EL (cell line): ENCODE measurements at places on chromosomes 7 and 10.

GRCh38 chr10:103193820-103194529 is 903 bp upstream of the NT5C2 start:
- DNase-seq: no peak

DNA sequence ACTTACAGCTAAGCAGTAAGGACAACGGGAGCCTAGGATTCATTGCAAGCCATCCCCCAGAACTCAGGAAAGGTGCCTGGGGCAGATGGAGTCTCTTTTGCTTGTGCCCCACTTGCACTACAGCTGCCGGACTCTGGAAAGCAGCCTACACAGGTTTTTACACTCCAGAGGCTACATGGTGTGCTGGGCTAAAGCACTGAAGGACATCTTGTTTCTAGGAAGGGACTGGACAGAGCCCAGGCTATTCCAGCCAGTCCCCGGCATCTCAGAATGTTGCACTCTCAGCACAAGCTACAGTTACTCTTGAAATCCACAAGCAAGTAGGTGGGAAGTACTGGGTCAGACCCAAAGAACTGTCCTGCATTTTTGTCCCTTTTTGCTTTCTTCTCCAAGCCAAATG is 333.1 kb downstream of the TNS3 start:
- no peak for DNase-seq

- DNase-seq: no peak
These were observed 415.5 kb upstream of the SORCS1 start for GRCh38 chr10:107579970-107580369.

DNA sequence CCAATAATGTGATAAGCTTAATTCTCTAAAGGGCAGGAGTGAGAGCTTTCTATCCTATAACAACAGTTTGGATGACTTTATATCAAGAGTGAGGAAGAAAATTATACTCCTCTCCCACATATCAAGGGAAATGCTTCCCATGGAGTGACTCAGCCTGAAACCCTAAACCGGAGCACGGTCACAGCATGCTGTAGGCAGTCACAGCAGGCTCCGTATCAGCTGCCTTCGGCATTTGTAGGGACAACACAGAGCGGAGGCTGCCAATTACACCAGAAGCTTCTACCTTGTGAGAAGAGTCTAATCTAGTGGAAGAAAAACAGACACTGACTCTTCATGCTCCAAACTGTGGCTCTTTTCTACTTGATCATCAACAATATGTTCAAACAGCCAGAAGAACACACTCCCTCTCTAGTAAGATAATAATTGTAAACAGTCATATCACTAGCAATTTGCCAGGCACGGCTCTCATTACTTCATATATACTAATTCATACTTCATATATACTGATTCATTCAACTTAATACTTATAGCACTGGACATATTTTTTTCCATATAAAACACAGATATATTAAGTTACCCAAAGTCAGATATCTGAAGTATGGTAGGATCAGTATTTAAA is 65.9 kb downstream of the DGKB start:
- peak; percentile 81 for DNase-seq

DNA sequence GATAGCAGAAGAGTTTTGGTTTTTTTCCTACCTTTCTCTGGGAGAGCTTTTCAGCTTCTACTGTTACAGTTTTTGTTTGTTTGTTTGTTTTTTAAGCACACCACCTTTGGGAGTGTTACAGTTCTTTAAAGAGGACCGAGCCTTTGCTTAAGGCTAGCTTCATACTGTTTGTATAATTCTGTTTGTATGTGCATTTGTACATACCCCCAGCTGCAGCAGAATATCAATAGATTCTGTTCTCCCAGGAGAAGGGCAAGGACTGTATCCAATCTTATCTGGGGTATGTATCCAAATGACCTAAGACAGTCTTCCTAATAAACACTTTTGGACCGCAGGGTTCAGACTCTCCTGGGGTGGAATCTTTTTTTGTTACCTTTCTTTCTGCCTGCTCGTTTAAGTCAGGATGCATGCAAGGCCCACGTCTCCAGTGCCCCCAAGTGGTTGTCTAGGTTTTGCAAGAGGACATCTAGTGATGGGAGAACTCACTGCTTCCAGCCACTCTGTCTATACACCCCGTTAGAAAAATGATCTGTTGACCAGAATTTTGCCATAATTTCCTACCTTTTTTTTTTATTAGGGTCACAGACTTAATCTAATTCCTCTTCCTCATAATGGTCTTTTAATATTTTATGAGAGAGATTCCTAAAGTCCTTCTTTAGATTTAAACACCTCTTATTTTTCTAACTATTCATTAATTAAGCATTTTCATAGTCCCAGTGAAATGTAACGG is 23.9 kb downstream of the NRF1 start:
- peak; percentile 75 for DNase-seq

DNA sequence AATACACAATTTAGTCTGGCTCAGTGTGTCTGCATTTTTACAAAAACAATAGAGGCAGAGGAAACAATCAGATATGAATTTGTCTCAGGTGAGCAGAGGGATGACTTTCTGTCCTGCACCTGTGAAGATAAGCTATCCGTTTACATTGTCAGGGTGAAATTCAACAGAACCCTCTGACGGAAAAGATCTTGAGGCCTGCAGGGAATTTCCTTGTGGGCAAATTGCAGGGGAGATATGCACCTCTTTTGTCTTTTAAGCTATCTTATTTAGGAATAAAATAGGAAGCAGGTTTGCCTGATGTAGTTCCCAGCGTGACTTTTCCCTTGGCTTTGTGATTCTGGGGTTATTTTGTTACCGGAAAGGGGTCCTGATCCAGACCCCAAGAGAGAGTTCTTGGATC is 325.1 kb downstream of the GALNT17 start:
- no peak for DNase-seq

- DNase-seq: no peak
These were observed 690.7 kb upstream of the PCDH15 start for GRCh38 chr10:55491712-55492111.

GRCh38 chr10:119235356-119235755 is 28.0 kb downstream of the GRK5 start:
- peak; percentile 24 for DNase-seq

DNA sequence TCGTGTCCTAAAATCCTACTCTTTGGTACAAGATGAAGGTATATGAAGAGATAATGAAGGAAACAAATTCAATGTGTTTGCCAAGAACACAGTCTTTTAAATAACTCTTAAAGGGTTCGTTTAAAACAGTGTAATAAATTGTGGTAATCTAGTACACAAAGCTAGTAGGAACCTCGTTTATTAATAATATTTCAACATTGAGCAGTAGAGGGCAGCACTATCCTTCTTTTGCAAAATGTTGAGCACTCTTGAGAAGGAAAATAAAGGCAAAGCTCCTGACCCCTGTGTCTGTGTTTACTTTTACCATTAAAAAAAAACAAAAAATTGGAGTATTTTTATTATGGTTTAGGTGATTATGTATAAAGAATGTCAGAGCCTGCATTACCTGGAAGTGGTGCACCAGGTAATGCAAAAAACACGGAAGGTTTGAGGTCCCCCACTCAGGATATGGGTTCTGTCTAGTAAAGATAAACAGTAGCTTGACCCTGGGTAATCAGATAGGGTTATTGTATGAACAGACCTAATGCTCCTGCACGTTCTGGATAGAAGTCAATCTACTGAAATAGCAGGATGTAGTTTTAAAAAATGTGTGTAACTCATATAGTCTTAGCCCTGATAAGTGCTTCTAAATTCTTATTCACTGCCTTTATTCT is 5.7 kb upstream of the GOT1 start:
- DNase-seq: peak; percentile 51

DNA sequence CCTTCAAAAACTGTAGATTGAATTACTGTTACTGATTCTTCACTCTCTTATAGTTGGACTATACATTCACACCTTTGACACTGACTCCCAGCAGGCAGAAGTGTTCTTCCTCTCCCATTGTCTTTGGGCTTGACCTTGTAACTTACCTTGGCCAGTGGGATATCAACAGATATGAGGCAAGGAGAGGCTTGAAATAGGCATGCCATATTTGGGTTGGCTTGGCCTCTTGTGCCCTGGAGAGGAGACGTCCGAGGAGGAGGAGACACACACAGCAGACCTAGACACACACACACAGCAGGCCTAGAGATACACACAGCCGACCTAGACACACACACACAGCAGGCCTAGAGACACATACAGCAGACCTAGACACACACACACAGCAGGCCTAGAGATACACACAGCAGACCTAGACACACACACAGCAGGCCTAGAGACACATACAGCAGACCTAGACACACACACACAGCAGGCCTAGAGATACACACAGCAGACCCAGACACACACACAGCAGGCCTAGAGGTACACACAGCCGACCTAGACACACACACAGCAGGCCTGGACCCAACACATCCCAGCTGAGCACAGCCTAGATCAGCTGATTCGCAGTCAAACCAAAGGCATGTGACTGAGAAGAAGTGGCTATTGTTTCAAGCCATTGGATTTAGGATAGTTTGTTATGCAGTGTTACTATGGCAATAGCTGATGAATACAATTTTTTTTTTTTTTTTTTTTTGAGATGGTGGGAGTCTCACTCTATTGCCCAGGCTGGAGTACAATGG is 12.5 kb upstream of the GNA12 start:
- no peak for DNase-seq

- peak; percentile 48 for DNase-seq
These were observed 199.8 kb downstream of the JCAD start for GRCh38 chr10:29859521-29860130.

GRCh38 chr7:85682833-85683620 is 496.2 kb upstream of the SEMA3D start:
- peak; percentile 60 for DNase-seq

DNA sequence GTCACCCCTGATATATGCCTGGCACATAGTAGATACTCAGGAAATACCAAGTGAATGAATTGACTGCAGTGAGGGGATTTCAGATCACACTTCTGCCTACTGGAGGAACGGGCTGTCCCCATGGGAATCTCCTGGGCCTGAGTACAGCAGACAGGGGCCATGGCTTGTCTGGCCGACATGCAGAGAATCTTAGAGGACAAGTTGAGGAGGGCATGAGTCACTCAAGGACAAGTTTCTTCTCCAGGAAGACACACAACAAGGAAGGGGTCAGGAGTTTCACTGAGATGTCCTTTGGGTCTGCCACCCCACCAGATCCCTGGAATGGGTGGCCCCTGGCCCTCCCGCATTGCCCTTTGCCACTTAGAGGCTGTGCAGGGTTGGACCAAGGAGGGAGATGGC is 20.7 kb downstream of the PLPP4 start:
- peak; percentile 42 for DNase-seq

DNA sequence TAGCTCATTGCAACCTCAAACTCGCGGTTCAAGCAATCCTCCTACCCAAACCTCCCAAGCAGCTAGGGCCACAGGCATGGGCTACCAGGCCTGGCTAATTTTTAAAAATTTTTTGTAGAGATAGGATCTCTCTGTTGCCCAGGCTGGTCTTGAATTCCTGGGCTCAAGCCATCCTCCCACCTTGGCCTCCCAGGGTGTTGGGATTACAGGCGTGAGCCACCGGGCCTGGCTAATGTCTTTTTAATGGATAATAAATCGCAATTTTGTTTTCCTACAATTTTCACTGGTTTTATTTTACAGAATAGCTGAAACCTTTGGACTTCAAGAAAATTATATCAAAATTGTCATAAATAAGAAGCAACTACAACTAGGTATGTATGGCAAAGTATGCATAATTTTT is 10.9 kb downstream of the NUB1 start:
- DNase-seq: no peak

- peak; percentile 12 for DNase-seq
These were observed 13.1 kb downstream of the TECPR1 start for GRCh38 chr7:98238976-98239375.

- peak; percentile 57 for DNase-seq
These were observed 102.0 kb downstream of the PKD1L1 start for GRCh38 chr7:47846138-47846836.

GRCh38 chr10:29886299-29886698 is 173.1 kb downstream of the JCAD start:
- DNase-seq: no peak

DNA sequence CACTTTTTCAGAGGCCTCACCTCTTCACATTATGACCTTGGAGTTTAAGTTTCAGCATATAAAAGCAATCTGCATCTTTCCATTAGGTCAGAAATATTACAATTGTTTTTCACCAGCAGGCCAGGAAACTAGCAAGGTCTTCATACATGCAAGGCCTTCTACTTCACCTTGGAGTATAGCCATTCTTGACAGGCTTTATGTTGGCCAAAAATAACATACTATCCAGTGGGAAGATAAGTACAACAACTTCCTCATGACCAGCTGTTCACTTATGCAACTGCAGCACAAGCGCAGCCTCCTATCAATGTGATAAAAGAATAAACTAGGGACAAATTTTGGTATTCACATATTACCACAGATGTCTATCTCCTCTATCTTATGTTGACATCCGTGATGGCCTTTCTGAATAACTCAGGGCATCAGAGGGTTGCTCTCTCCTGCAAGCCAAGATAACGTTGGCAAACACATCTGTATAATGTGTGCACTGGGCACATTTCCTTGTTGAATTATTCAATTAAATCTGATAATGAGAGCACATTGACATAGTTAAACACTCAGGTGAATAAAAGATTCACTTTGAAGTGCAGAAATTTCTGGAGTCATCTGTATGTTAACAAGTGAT is 239.8 kb downstream of the FZD1 start:
- DNase-seq: no peak

GRCh38 chr10:105706281-105707026 is 1065.4 kb downstream of the SORCS3 start:
- DNase-seq: no peak

DNA sequence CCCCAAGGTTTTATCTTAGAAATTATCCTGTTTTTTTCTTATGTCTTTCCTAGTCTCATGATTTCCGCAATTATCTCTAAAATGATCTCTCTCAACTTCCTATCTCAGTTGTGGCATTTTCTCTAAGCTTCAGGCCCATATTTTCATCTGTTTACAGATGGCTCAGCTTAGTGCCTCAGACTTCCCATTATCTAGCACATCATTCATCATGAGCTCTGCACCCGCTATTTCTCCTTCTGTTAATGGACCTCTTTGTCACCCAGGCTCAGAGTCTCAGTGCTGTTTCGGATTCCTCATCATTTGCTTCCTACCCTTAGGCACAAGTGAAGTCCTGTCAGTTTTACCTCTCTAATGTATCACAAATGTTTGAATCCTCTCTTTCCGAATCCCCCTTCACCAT is 84.1 kb downstream of the BMPR1A start:
- no peak for DNase-seq

DNA sequence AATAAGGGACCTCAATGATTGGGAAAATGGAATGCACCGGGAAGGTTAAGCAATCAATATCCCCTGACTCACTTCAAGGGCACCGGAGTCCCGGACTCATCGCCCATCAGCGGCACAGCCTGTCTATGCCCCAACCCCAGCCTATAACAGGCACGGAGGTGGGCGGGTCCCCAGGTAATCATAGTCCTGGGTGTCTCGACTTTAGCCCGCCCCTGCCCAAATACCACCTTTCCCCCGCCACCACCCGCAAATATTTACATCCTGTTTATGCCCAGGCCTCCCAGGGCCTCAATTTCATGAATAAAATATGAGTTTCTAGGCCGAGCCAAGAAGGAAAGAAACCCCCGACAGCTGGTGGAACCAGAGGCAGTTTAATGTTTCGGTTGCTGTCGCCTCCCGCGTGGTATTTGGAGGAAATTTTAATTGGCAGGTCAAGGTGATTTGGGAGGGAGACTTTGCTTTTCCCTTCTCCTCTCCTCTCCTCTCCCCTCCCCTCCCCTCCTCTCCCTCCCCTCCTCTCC is 15.6 kb upstream of the RFC2 start:
- DNase-seq: peak; percentile 69
